NCI-H187 treated with DMSO at 0.1 percent for 48 hours (cell line): ENCODE measurements at places on chromosomes 1 and 21.

- no peak for DNase-seq
Measured at GRCh38 chr1:115454837-115455511, 116.9 kb upstream of the NGF start.

- no peak for DNase-seq
Measured at GRCh38 chr1:157487504-157487903, 64.8 kb downstream of the FCRL5 start.

- no peak for DNase-seq
Measured at GRCh38 chr1:246106342-246106763, 400.7 kb downstream of the SMYD3 start.

- no peak for DNase-seq
Measured at GRCh38 chr1:184161071-184161698, 109.7 kb downstream of the TSEN15 start.

- DNase-seq, result no peak
Measured at GRCh38 chr1:201628490-201628889, 89.6 kb downstream of the NAV1 start.

DNA sequence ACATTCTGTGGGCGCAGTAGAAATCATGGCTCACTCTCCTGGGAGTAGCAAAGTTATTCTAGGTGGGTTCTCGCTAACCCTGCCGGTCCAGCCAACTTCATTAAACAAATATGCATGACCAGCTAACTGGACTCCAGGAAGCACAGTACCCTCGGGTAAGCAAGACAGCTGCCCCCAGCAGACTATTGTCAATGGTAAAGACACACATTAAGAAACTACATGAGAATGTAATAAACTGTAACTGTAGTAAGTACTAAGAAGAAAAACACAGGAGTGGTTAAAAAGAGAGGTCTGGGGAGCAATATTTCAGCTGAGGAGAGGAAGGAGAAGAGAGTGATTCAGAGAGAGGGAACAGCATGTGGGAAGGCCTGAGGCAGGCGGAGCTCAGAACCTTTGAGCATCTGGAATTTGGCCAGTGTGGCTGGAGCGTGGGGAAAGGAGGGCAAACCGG is 7.4 kb downstream of the SLC2A5 start:
- DNase-seq, result no peak

GRCh38 chr1:30870035-30870434 is 38.5 kb downstream of the SDC3 start:
- DNase-seq, result no peak

GRCh38 chr1:13951793-13952751 is 252.1 kb downstream of the PRDM2 start:
- no peak for DNase-seq
